Nucleus accumbens (tissue), 56 donors: ENCODE measurements at places on chromosomes 4 and X.

DNA sequence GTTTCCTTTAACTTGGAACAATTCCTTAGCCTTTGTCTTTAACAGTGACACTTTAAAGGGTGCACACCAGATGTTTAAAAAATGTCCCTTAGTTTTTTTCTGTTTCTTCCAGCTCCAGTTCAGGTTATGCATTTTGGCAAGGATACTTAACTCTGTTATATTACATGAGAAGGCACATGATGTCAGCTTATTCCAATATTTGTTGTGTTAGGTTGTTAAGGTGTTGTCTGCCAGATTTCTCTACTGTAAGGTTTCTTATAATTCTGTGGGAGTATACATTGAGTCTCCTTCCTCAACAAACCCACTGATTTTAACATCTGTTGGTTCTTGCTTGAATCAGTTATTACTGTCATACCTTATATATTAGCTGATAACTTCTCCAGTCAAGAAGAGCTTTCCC, 33.3 kb downstream of the REST start:
- no peak for DNase-seq

- no peak for DNase-seq
Measured at GRCh38 chr4:133711817-133712216, 489.8 kb downstream of the PABPC4L start.

DNA sequence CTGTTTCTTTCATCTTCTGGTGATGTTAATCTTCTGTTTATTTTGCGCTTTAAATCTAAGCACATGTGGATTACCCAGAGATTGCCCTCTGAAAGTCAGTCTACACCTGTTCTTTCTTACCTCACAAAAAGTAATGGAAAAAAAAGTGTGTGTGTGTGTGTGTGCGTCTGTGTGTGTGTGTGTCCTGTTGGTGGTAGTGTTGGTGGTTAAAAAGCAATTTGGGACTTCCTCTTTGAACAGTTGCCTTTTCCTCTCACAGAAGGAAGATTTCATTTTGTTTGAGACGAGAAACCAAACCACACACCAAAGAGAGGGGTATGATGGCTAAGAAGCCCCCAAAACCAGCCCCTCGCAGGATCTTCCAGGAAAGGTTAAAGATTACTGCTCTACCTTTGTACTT, at the start of gene STAP1:
Gene STAP1, plus strand, starts transcription at position 235 of the 400 bp plus-strand sequence. Its CDS starts 83 bp downstream, at position 318.
- no peak for DNase-seq

- peak; percentile 84 for DNase-seq
Measured at GRCh38 chrX:23907498-23908218, at the start of the genes APOO and CXorf58. Gene APOO, minus strand, starts transcription at chrX:23907938. Its CDS starts 236 bp downstream, at chrX:23907702. Gene CXorf58, plus strand, starts transcription at chrX:23908006. Its CDS starts 2,297 bp downstream, at chrX:23910303.

DNA sequence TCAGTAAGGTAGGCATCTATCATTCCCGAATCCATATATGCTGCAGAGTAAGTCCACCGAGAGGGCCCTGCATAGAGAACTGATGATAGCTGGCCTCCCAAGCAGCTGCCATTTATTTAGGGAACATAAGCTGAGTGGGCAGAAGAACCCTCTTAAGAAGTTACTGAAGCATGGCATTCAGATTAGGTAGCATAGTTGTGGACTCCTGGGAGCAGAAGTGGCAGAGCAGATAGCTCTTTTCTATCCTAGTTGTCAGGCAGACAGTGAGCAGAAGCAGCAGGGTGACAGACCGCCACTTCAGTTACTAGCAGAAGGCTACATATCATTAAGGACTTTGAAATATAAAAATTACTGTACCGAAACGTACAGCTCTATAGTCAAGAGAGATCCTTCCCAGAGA, 454.7 kb downstream of the PPP4R3C start:
- no peak for DNase-seq

- no peak for DNase-seq
Measured at GRCh38 chr4:126137782-126138170, 823.0 kb downstream of the FAT4 start.

DNA sequence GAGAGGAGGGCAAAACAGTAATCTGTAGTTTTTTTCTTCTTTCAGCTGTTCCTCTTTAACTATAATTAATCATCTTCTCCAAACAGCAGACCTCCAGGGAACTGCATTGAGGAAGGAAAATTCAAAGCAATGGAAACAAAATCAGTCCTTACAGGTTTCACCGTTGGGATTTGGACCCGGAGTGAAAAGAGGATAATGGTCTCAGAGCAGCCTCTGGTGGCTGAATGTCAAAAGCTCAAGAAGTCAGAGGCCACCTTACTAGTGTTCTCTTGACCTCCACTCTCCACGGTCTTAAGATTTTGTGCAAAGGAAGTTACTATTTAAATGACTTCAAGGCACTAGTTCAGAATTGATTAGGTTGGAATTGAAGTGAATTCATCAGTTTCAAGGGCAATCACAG, 16.0 kb upstream of the MID1 start:
- DNase-seq: peak; percentile 1
